ENCODE measurements at places on chromosomes 7 and 10.

- no peaks in the 10 kb centered on the region for H3K4me1 ChIP-seq
- H3K36me3 ChIP-seq = no peaks in the 10 kb centered on the region
- no peak overlapping the region for H3K27ac ChIP-seq
- no peaks in the 10 kb centered on the region for H3K27me3 ChIP-seq
- no peak overlapping the region for H3K4me3 ChIP-seq
Observed at GRCh38 chr10:119007211-119007574, 22.3 kb upstream of the NANOS1 start.

GRCh38 chr10:13526948-13527863, 1.6 kb downstream of the BEND7 start:
- peaks cover 10% of the 10 kb centered on the region for H3K4me1 ChIP-seq
- no peaks in the 10 kb centered on the region for H3K36me3 ChIP-seq
- DNase-seq = no peak
- peaks cover 60% of the 10 kb centered on the region for H3K27me3 ChIP-seq
- no peak overlapping the region for H3K4me3 ChIP-seq
- H3K27ac ChIP-seq = no peak overlapping the region

DNA sequence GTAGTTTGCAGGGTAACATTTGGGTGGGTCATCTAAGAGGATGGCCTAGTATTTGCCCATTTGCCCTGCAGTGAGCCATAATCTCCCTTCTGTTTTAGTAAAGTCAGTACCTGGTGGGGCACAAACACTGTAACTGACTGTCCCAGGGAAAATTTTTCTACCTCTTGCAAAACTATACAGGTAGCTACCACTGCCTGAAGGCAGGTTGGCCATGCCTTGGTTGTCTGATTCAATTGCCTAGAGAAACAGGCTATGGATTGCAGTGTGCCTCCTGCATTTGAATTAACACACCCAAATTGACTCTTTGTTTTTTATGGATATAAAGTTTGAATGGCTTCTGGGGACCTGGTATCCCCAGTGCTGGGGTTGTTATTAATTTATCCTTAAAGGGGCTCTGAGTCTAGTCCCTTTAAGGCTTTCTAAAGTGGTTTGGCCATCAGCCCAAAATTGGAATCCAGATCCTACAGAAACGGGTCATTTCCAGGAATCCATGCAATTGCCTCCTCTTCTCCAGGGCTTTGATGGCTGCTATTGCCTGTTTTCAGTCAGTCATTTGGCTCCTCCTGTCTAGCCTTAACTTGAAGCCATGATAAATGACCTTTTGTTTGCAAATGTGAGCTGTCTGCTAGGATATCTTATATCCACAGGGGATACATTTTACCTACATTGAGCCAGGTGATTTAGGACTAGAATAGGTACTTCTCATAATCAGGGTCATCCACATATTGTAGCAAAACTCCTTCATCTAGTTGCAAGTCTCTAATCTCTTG, 89.1 kb downstream of the STRA8 start:
- no peaks in the 10 kb centered on the region for H3K36me3 ChIP-seq
- H3K27me3 ChIP-seq = no peaks in the 10 kb centered on the region

- H3K4me1 ChIP-seq = no peaks in the 10 kb centered on the region
- DNase-seq = peak; percentile 43
- no peak overlapping the region for H3K4me3 ChIP-seq
- no peaks in the 10 kb centered on the region for H3K27me3 ChIP-seq
Observed at GRCh38 chr7:120792091-120792860, 65.7 kb downstream of the TSPAN12 start.

DNA sequence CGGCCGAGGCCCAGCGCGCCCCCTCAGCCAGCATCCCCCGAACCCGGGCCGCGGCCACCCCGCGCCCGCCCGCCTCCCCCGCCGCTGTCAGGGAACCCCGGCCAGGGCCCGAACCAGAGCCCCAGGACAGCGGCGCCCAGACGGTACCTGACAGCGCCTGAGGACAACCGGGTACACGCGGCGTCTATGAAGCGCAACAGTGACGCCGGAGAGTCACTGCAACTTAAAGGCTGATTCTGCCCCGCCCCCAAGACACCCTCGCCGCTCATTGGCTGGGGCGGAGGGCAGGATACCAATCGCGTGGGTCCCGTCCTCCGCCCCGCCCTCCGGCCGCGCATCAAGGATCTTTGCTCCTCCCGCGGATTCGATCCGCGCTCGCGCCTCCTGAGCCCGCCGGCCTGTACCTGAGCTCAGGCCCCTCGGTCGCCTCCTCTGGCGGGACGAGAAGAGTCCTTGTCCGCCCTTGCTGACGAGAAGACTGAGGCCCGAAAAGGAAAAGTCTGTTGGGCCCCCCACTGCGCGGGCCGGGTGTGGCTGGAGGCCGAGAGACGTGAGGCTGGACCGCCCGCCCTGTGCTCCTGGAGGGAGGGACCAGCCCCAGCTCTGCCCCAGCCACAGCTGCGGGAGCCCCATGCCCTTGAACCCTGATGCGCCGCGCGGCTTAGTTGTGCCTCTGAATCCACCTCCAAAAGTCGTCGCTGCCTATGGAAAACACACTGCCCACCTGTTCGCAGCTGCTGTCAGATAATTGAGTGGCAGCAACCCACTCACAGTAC, at the start of gene OAT:
Gene OAT, minus strand, starts transcription at position 198 of the 776 bp plus-strand sequence. CDS start 6,752 bp downstream, outside the sequence.
- peak within 1 kb of the TSS; percentile 76 for H3K27ac ChIP-seq
- H3K27me3 ChIP-seq = peaks cover 29% of the 10 kb centered on the region
- DNase-seq = peak; percentile 93
- peaks cover 14% of the 10 kb centered on the region for H3K4me1 ChIP-seq

DNA sequence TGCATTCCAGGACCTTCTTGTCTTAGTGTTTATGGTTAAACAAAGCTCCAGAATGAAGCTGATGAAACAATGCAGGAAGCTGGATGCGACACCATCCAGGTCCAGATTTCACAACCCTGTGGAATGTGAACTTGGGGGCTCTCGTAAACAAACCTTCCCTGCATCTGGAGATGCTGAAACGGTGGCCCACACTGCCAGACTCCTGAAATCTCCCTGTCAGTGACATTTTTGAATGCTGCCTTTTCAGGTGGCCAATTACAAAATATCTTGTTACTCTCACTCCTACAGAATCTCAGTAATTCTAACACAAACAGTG, 18.8 kb downstream of the VIPR2 start:
- DNase-seq = no peak
- H3K27ac ChIP-seq = no peak overlapping the region
- H3K4me3 ChIP-seq = no peak overlapping the region
- no peaks in the 10 kb centered on the region for H3K36me3 ChIP-seq

DNA sequence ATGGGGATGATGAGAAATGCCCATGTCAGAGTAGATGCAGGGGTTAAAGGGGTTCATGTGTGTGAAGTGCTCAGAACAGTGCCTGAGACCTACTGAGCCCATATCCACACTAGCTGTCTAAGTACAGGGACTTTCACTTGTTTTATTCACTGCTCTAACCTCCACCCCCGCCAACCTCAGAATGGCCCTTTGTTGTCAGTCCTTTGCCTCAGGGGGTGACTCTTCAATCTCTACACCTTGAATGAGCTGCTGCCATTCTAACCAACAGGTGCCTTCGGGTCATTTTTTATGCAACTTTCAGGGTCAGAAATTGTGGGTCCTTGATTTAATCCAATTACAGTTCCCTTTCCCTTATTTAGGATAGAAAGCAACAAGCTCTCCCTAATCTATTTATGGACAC, 26.2 kb downstream of the VSTM4 start:
- H3K36me3 ChIP-seq = no peaks in the 10 kb centered on the region
- no peak for DNase-seq
- no peak overlapping the region for H3K27ac ChIP-seq
- no peaks in the 10 kb centered on the region for H3K4me1 ChIP-seq
- no peak overlapping the region for H3K4me3 ChIP-seq
- no peaks in the 10 kb centered on the region for H3K27me3 ChIP-seq

GRCh38 chr10:91901784-91902677, 7.3 kb downstream of the FGFBP3 start:
- H3K4me1 ChIP-seq = peaks cover 24% of the 10 kb centered on the region
- no peaks in the 10 kb centered on the region for H3K27me3 ChIP-seq
- H3K4me3 ChIP-seq = no peak overlapping the region
- peak overlapping the region; percentile 7 for H3K27ac ChIP-seq
- no peaks in the 10 kb centered on the region for H3K36me3 ChIP-seq

DNA sequence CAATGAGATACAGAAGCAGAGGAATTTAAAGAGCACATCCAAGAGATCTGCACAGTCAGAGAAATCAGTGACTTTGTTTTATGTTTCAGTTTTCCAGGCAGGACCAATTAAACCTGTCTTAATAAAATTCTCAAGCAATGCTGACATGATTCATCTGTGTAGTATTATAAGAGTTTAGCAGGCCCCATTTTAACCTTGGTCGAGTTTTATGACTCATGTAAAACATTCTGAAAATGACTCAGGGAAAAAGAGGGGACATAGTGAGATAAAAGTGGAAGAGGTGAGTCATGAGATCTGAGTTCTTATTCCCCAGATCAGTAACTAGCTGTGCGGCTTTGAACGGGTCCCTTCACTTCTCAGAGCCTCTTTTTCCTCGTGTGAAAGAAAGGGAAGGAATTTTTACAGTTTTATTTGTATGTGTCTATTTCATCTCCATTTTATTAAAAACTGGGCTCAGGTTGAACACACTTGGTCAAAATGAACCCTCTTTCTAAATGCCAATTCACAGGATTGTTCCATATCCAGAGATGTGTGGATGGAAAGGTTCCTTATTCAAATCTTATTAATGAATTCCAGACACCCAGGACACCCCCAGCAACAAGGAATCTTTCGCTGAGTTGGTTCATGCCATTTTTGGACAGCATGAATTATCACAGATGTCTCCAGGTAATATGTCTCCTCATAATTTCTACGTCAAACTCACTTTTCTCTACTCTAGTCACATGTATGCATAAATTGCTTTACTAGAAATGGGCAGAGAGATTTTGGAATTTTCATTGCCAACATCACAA, 143.2 kb downstream of the JAZF1 start:
- no peak overlapping the region for H3K4me3 ChIP-seq
- H3K27me3 ChIP-seq = no peaks in the 10 kb centered on the region
- DNase-seq = peak; percentile 77
- H3K36me3 ChIP-seq = no peaks in the 10 kb centered on the region
- no peak overlapping the region for H3K27ac ChIP-seq

DNA sequence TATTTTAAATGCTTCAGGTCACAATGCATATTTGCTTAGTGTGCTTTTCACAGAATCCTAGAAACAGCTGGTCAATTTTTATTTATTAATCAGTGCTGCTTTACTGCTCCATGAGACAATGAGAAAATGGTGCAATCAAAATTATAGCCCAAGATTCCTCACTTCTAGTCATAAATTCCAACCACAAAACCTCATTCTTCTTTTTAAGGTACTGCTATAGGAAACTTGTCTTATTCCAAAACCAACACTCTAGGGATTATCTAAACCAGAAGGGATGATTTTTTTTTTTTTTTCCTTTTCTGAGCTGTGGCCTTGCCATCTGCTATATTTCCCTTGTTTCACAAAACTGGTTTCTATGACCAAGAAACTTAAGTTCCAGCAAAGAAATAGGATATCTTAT, 64.0 kb upstream of the SEMA3A start:
- H3K27ac ChIP-seq = no peak overlapping the region
- no peak overlapping the region for H3K4me3 ChIP-seq
- no peaks in the 10 kb centered on the region for H3K27me3 ChIP-seq
- no peak for DNase-seq
- H3K4me1 ChIP-seq = no peaks in the 10 kb centered on the region
- no peaks in the 10 kb centered on the region for H3K36me3 ChIP-seq

DNA sequence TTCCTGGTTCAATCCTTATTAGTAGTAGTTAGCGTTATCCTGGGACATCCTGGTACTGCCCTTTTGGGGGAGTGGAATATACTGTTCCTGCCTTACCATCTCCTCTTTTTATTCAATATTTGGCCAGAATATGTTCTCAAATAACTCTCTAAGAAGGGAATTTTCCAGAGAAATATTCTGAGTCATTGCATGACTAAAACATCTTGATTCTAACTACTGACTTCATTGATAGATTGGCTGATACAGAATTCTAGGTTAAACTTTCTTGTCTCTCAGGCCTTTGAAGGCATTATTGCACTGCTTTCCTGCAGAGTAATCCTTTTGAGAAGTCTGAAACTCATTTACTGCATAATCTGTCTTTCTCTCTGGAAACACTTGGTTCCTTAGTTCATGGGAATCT, 275.5 kb upstream of the DGKB start:
- H3K36me3 ChIP-seq = no peaks in the 10 kb centered on the region
- no peaks in the 10 kb centered on the region for H3K27me3 ChIP-seq
- no peak for DNase-seq
- H3K27ac ChIP-seq = no peak overlapping the region
- H3K4me3 ChIP-seq = no peak overlapping the region

- no peak overlapping the region for H3K4me3 ChIP-seq
- H3K36me3 ChIP-seq = no peaks in the 10 kb centered on the region
- no peaks in the 10 kb centered on the region for H3K4me1 ChIP-seq
Observed at GRCh38 chr10:116118847-116119246, 154.2 kb downstream of the GFRA1 start.

GRCh38 chr10:11003679-11004078, 14.0 kb upstream of the CELF2 start:
- H3K4me1 ChIP-seq = no peaks in the 10 kb centered on the region
- no peak overlapping the region for H3K4me3 ChIP-seq
- H3K36me3 ChIP-seq = no peaks in the 10 kb centered on the region
- H3K27ac ChIP-seq = no peak overlapping the region
- H3K27me3 ChIP-seq = peaks cover 4% of the 10 kb centered on the region

- DNase-seq = no peak
- H3K27me3 ChIP-seq = no peaks in the 10 kb centered on the region
- H3K4me1 ChIP-seq = no peaks in the 10 kb centered on the region
- no peak overlapping the region for H3K27ac ChIP-seq
- no peak overlapping the region for H3K4me3 ChIP-seq
- no peaks in the 10 kb centered on the region for H3K36me3 ChIP-seq
Observed at GRCh38 chr10:470339-471003, 219.0 kb downstream of the DIP2C start.

DNA sequence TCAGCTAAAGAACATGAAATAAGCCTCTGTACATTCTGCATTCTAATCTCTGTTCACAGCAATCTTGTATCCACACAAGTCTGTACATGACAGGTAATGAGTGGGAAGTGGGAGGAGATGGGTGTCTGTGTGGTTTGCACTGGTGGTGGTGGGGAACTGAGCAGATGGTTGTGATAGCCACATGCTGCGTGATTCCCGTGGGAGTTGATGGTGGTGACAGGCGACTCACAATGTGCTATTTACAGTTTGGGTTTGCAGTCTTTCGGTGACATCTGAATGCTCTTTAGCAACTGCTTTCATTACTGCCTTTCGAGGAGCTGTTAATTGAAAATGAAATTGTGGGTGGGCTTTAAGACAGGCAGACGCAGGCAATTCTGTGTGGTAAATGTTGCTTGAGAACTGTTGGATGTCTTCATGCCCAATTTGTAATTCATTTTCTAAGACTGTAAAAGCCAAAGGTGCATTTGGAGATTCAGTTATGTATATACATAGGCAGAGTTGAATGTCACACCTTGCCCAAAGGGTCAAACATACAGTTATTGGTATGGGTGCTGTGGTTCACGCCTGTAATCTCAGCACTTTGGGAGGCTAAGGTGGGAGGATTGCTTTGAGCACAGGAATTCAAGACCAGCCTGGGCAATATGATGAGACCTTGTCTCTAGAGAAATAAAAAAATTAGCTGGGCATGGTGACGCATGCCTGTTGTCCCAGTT, 308.2 kb downstream of the AUTS2 start:
- H3K4me3 ChIP-seq = no peak overlapping the region
- DNase-seq = no peak
- no peaks in the 10 kb centered on the region for H3K4me1 ChIP-seq
- no peaks in the 10 kb centered on the region for H3K27me3 ChIP-seq

- no peaks in the 10 kb centered on the region for H3K27me3 ChIP-seq
- no peaks in the 10 kb centered on the region for H3K36me3 ChIP-seq
- no peak overlapping the region for H3K4me3 ChIP-seq
- H3K27ac ChIP-seq = no peak overlapping the region
- no peaks in the 10 kb centered on the region for H3K4me1 ChIP-seq
Observed at GRCh38 chr7:89826557-89826956, 327.7 kb upstream of the STEAP1 start.
